Mucosa of descending colon (tissue), 3 donors: ENCODE measurements at places on chromosomes 1 and 21. TPM values are rescaled to one million over a fixed set of nuclear protein-coding genes. Genes with fewer than 3 reads are reported as not detected.

GRCh38 chr1:88276163-88276562 lies 407.9 kb upstream of the PKN2 start:
- no peak for DNase-seq

DNA sequence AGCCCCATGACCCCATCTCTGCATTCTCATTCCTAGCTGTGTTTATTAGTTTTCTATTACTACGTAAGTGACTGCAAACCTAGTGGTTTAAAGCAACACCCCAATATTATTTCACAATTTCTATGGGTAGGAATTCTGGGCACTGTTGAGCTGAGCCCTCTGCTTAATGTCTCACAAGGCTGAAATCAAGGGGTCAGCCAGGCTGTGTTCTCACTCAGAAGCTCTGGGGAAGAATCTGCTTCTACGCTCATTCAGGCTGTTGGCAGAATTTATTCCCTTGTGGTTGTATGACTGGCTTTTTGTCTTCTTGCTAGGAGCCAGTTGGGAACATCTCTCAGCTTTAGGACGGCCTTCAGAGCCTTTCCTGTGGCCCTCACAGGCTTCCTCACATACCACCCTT lies 181.0 kb downstream of the GIPC2 start:
- DNase-seq: no peak

DNA sequence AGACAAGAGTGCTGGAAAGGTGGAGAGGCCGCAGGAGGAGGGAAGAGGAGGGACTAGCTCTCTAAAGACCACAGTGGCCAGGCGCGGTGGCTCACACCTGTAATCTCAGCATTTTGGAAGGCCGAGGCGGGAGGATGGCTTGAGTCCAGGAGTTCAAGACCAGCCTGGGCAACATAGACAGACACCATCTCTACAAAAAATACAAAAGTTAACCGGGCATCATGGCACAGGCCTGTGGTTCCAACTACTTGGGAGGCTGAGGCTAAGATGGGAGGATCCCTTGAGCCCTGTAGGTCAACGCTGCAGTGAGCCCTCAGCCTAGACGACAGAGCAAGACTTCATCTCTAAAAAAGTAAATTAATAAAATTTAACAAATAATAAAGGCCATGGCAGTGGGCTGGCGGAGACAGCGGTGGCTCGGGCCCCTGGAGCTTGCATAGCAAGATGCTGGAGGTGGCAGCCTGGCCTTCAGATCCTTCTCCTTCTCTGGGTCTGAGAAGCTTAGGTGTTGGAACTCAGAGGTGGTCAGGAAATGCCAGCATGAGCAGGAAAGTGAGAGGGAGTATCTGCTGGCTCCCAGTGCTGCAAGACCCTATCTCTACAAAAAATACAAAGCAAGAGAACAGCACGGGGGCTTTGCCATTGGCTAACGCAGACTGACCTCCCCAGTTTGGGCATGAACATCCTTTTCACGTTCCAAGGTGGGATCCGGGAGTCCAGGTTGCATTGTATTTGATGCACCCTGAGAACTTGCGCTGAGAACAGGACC lies 10.7 kb downstream of the WNT3A start:
- DNase-seq: no peak

DNA sequence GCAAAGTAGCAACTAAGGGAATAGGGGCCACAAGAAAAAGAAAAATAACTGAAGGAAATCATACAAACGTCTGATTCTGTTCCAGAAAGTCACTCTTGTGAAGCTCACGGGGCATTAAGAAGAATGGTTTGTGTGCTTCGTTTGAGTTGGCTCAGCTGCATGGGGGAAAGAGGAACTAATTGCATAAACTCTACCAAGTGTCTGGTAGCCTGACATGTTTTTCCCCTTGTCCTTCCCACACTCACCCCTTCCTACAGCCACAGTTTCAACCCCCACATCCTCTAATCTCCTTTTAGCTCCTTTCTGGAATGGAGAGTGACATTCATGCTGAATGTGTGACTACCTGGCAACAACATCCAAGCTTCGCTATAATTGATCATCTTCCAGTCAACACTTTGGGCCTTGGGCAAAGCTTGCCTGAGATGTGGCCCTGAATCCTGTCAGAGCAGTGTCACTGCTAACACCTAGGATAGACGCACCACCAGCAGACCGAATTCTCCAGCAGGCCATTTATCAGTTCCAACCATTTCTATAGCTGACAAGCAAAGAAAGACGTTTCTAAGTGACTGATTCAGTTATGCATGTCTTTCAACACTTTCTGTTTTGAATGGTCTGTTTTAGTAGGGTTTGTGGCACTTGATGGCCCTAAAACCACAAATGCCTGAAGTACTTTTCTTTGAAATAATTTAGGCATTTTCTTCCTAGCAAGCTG lies 439.6 kb downstream of the TTLL7 start:
- no peak for DNase-seq

- DNase-seq: no peak
Measured at GRCh38 chr1:231616667-231617066, 9.9 kb upstream of the DISC1 start.

DNA sequence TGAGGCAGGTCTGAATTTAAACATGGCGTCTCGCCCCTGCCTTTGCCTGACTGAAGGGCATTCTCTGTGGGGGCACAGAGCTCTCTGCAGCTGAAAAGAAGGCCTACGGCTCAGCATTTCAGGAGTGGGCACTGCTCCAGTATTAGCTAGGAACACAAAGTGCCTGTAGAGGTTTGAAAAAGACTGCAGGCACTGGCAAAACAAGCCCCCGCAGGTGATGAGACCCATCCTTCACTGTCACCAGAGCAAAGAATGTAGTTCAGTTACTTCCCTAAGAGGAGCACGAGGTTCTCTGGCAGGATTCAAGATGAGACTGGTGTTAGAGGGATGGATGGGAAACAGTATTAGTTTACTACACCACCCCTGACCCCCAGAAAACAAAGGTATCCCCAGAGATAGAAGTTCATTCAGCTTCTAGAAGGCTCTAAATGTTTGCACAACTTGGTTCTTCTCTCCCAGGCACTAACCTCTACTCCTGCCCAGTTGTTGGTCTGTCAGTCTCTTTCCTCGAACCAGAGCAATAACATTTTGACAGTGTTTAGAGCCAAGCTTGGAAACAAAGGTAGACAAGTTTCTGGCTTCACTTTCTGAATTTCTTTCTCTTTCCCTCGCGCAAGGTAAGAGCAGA lies 101.9 kb upstream of the KCNE2 start:
- no peak for DNase-seq

GRCh38 chr21:29024474-29025327 lies at the start of gene USP16:
Gene USP16 (plus strand): TSS chr21:29024668. CDS start chr21:29027914, 3,246 bp downstream.
- peak; percentile 97 for DNase-seq

- no peak for DNase-seq
Measured at GRCh38 chr1:216616425-216616824, 106.8 kb downstream of the ESRRG start.

DNA sequence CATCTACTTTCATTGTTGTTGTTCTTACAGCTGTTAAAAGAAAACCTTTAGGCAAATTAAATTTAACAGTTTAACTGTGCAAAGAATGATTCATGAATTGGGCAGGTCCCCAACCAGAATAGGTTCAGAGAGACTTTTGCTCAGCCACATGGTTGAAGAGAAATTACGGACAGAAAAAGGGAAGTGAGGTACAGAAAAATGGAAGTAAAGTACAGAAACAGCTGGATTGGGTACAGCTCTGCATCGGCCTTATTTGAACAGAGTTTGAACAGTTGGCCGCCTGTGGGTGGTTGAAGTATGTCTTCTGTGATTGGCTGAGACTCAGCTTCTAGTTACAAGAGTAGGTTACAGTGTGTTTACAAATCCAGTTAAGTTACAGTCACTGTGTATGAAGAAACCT lies 210.1 kb downstream of the FGGY start:
- no peak for DNase-seq

DNA sequence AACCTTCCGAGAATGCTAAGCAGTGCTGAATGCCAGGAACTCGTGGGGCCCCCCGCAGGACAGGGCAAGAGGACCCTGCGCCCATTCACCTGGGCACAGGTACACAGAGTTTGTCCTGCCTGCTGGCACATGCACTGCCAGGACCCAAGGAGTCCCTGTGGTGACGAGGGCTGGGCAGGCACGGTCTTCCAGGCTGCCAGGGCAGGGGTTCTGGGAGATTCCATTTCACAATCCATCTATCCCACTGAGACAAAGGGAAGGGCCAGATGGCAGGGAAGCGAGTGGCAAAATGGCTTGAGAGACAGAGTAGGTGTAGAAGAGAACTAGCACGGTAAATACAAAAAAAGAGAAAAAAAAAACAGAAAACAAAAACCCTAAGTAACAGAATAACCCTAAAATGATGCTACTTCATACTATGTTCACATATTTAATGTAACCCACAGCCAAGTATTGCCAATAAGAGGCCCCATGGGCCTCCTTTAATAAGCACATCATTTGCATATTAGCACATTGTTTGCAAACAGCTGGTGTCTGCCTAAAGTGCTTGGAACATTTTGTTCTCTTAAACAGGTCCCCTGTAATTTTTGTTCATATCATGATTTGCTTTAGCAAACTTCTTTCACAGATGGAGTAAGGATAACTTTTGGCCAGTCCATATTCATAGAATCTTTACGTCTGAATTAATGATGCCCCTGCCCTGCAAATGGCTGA lies 83.8 kb downstream of the STUM start:
- no peak for DNase-seq

DNA sequence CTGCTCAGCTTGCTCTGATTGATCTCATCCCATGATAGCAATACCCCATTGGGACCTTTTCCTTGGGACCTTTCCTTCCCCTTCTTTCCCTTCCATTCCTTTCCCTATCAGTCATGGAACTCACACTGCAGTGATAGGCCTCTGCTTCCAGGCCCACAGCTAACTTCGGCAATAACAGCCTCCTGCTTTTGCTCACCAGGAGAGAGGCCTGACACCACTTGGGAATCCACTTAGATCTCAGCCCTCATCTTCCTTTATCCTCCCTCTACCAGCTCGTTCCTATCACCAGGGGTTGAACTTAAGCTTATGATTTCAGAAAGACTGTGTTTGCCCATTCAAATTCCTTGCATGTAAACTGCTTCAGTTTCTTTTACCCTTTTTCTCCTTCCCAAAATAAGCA lies 11.0 kb upstream of the TIPRL start:
- DNase-seq: no peak

DNA sequence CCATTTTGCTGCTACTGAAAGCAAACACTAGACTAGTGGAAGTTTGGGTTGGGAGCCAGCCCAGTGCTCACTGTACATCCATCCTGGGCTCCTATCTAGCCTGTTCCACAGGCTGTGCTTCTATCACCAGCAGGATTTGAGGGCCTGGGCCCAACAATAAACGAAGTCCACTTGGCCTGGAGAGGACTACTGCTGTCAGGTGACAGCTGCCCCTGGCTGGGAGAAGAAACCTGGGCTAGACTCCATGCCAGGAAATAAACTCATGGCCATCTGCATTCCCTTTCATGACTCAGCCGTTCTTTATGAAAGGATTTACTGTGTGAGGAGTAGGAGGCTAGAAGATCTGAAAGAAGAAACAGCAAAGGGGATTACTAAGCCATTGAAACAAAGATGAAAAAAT lies 35.5 kb downstream of the COLGALT2 start:
- no peak for DNase-seq

- no peak for DNase-seq
Measured at GRCh38 chr1:70819785-70820184, 227.8 kb downstream of the PTGER3 start.

- DNase-seq: no peak
Measured at GRCh38 chr1:21537511-21537931, 28.3 kb downstream of the ALPL start.

- DNase-seq: no peak
Measured at GRCh38 chr1:57363165-57363564, 60.7 kb downstream of the DAB1 start.

DNA sequence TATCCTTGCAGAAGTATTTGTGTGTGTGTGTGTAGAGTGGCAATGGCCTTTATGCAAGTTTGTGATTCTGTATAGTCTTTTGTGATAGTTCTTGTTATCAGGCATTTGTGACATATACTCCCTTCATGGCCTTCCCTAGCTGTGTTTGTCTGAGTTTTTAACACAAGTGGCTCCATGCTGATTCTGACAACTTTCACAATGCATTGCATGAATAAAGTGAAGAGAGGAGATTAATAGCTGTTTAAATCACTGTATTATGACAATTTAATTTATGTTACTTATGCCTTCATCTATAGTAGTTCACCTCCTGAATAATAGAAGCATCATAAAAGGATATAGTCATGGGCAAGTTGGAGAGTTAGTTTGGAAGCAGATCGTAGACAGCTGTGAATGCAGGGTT lies 17.2 kb upstream of the MCOLN3 start:
- DNase-seq: no peak

DNA sequence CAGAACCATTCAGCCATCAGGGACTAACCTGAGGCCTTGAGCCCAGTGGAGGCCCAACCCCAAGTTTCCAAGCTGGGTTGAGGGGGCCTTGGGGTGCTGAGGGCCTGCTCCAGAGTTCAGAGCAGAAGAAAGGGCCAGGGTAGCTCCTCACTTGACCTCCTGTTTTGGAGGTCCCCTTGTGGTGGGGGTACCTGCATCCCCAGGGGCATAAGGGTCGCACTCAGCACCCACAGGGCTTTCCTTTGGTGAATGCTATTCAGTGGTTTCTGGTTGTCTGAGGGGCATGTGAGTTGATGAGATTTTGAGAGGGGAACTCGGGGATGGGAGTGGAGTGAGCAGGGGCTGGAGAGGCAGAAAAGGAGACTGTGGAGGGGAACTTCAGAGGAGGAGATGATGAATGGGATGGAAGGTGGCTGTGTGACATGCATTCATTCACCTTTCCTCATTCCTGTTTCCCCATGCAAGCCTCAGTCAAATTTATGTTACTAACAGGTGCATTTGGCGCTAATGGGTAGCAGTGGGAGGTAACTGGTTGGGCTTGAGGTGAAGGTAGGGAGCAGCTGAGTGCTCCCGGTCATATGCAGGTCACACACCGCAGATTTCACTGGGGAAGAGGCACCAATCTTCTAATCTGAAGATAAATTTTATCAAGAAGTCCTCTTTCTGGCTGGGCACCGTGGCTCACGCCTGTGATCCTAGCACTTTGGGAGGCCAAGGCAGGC lies 50.4 kb downstream of the TEX35 start:
- no peak for DNase-seq

DNA sequence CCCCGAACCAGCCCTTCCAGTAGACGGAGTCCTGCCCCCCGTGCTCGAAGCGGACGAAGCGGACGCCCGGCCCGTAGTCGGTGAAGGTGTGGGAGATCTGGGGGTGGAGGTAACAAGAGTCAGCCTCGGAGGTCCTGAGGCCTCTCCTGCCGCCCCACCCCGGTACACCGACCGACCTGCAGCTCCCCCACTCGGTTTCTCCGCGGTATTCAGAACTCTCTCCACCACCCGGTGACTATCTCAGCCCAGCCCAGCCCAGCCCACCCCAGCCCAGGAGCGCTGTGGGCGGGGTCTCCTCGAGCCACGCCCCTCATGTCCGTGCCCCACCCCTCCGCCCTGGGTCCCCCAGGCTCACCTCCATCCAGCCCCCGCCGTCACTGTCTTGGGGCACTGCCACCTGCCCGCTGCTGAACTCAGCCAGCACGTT lies 5.5 kb downstream of the FBXO2 start:
- DNase-seq: peak; percentile 62

YOD1 gene
- 7.8 TPM for total RNA-seq

SMCP gene
- not detected for total RNA-seq

FCGR3B gene
- total RNA-seq: 1.7 TPM

OR2M3 gene
- total RNA-seq: not detected

AGMAT gene
- total RNA-seq: 21.4 TPM

LPAR3 gene
- total RNA-seq: 2.5 TPM

CATSPERE gene
- 0.73 TPM for total RNA-seq

PADI2 gene
- total RNA-seq: 163 TPM
